ENCODE measurements at places on chromosomes 6 and 20. TPM values are rescaled to one million over a fixed set of nuclear protein-coding genes. Genes with fewer than 3 reads are reported as not detected.

The SEMG2 gene
- total RNA-seq: not detected

The GMDS gene
- total RNA-seq: 41.3 TPM

The C6orf15 gene
- total RNA-seq: not detected

The ANGPT4 gene
- total RNA-seq: not detected

The GINM1 gene
- total RNA-seq: 17.6 TPM

The MARCKS gene
- 0.14 TPM for total RNA-seq

The DEK gene
- total RNA-seq: 200 TPM

The EPB41L1 gene
- total RNA-seq: 1.1 TPM

The SIGLEC1 gene
- total RNA-seq: 0.02 TPM

The LGSN gene
- not detected for total RNA-seq

The BHLHE23 gene
- total RNA-seq: not detected

The VIP gene
- not detected for total RNA-seq

The ECT2L gene
- not detected for total RNA-seq

The CST1 gene
- not detected for total RNA-seq

The MYH7B gene
- 0.20 TPM for total RNA-seq

The DNAH8 gene
- 0.07 TPM for total RNA-seq

The ETV7 gene
- total RNA-seq: 0.99 TPM

The CCN2 gene
- not detected for total RNA-seq

The ADGB gene
- not detected for total RNA-seq

The ATP6V1G2 gene
- total RNA-seq: 1.4 TPM

The TBXT gene
- not detected for total RNA-seq

The CRISP3 gene
- total RNA-seq: not detected

The ARFGEF3 gene
- 0.72 TPM for total RNA-seq

The KCNQ5 gene
- total RNA-seq: 12.0 TPM

The FERMT1 gene
- 0.14 TPM for total RNA-seq
